ENCODE measurements at places on chromosomes 4 and X. TPM values are rescaled to one million over a fixed set of nuclear protein-coding genes. Genes with fewer than 3 reads are reported as not detected.

The RPS6KA6 gene
- total RNA-seq: 4.2 TPM

The RNF4 gene
- total RNA-seq: 75.6 TPM

The HAND2 gene
- total RNA-seq: 31.3 TPM

The ADRA2C gene
- 0.49 TPM for total RNA-seq

The CFI gene
- 201 TPM for total RNA-seq

The IL21 gene
- not detected for total RNA-seq

The ATG4A gene
- 14.8 TPM for total RNA-seq

The CACNA1F gene
- total RNA-seq: not detected

The CFAP299 gene
- 2.1 TPM for total RNA-seq

The KLF8 gene
- total RNA-seq: 0.90 TPM

The RASL11B gene
- total RNA-seq: not detected

The CSN1S1 gene
- not detected for total RNA-seq

The STS gene
- 4.0 TPM for total RNA-seq

The SSX4 gene
- total RNA-seq: not detected

The DCAF8L2 gene
- not detected for total RNA-seq

The VGLL1 gene
- not detected for total RNA-seq

The KLHL34 gene
- not detected for total RNA-seq

The AADAT gene
- total RNA-seq: 6.2 TPM

The ITIH6 gene
- not detected for total RNA-seq

The NAT8L gene
- total RNA-seq: 0.09 TPM

The UFSP2 gene
- total RNA-seq: 53.5 TPM

The RTL9 gene
- total RNA-seq: 1.5 TPM

The STK32B gene
- 5.3 TPM for total RNA-seq

The WDR1 gene
- 228 TPM for total RNA-seq

The CLNK gene
- not detected for total RNA-seq

The CNGA1 gene
- not detected for total RNA-seq

The FGFBP1 gene
- not detected for total RNA-seq

The ITGB1BP2 gene
- 6.2 TPM for total RNA-seq

The SLC49A3 gene
- 11.6 TPM for total RNA-seq

The ENAM gene
- total RNA-seq: 0.18 TPM

The TKTL2 gene
- not detected for total RNA-seq

The PPP4R3C gene
- not detected for total RNA-seq

The POLN gene
- total RNA-seq: 3.7 TPM
